Ecto neural progenitor cell (in vitro differentiated cells): ENCODE measurements at places on chromosomes 7 and 10.

- DNase-seq, result no peak
These were observed 77.5 kb upstream of the CACUL1 start for GRCh38 chr10:118832241-118832651.

DNA sequence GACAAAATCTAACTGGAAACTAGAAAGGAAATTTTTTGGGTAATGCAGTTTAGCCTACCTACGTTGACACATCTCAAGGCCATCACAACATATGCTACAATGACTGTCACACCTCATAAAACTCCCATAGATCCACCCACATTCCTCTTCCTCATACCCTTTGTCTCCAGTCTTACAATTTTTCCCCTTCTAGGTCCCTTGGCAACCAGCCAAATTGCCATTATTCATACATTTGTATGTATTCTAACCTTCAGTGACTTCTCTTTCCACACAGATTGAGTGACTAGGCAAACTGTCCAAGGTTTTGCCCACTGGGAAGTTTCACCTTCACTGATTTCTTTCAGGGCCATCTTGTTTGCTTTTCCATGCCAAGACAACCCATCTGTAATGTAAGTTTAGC lies 100.5 kb upstream of the TPK1 start:
- no peak for DNase-seq

GRCh38 chr7:116162992-116163391 lies 47.3 kb upstream of the TES start:
- DNase-seq, result no peak

GRCh38 chr10:132200344-132201110 lies 13.8 kb downstream of the DPYSL4 start:
- no peak for DNase-seq

- no peak for DNase-seq
These were observed 32.7 kb upstream of the PRSS1 start for GRCh38 chr7:142716596-142716995.

GRCh38 chr7:137626469-137627067 lies 220.2 kb downstream of the DGKI start:
- peak; percentile 75 for DNase-seq

DNA sequence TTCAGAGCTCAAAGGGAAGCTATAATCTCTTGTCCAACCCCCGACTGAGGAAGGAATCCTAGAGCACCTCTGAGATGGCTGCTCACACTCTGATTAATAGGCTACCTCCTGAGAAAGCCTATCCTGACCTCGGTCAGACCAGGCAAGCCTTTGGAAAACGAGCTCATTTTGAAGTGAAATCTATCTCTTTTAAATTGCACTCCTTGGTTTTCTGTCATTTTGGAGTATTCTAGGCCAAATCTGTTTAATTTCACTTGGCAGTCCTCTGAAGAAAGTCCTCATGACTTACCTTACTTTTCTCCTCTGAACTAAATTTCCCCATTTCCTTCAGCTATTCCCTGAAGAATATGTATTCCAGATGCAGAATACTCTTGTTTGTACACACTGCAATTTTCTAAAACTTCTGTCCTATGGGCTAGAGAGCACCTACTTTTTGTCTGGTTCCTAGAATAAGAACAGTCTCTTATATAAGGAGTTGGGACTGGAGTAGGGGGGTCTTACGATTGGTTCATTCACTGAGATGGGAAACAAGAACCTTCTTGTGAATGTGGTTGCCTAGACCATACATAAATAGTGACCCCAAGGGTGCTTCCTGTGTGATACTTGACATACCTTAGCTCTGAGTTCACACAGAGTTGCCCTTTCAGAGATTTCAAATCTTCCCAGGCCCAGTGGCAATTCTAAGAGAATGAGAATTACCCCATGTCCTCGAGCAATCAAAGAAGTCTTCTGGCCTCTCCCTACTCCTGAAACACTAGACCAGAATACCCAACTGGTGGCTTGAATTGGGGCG lies 31.9 kb upstream of the HPS1 start:
- DNase-seq, result no peak

DNA sequence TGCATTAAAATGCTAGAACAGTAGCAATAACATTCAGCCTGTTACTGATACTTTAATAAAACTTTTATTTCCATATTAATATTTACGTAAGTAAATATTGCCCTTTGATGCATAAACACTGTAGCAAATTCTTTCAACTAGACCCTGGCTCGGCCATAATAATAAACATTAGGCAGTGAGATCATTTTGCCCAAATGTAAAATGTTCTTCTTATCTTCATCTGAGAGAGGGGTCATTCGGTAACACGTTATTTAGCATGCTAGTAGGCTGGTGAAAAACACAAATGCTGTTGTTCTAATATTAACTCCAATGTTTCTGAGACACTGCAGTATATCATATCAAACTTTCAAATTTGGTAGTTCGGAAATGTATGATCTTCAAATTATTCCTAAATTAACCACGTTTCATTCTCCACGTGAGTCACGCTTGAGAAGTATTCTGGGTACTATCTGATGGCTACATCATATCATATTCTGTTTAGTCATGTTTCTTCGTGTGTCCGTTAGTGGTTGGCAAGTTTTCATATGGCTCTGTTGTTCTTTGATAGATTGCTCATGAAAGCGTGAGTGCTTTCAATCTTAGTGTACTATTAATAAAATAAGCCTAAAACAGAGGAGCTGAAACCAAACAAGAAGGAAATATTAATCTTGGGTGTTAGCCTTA lies 145.8 kb downstream of the NSUN6 start:
- DNase-seq, result no peak

DNA sequence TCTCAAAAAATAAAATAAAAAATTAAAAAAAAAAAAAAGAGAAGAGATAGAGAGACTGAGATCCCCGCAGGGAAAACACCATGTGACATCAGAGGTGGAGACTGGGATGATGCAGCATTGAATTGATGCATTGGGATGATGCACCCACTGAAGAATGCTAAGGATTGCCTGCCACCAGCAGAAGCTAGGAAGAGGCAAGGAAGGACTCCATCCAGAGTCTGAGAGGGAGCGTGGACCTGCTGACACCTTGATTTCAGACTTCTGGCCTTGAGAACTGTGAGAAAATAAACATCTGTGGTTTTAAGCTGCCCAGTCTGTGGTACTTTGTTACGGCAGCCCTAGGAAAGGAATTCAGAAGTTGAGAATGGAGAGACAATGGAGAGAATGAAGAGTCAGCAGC lies 89.8 kb upstream of the PRPS1L1 start:
- no peak for DNase-seq

DNA sequence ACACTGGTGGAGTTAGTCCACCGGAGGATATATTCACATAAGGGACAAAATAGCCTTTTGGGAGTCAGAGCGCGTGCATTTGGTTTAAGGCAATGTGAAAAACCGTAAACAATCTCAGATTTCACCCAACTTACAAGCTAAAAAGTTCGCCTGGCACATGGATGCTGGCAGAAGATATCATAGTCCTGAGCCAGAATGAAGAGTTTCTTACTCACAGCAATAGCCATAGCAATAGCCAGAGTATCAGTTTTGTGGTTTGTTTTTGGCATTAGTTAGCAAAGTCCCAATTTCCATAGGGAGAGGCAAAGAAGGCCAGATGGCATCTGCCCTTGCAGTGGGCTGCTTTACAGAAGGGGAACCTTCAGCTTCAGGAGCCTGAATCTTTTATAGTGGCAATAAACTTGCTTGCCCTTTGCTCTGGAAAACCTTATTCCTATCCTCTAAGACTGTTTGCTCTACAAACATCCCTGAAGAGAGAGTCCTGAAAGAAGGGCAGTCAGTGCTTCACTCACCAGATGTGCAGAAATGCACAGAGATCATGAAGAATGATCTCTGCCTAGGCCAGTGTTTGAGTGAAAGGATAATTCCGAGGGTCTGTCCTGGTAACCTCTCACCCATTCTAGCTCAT lies 28.7 kb upstream of the RSBN1L start:
- DNase-seq, result no peak

- no peak for DNase-seq
These were observed 97.2 kb upstream of the INSYN2A start for GRCh38 chr10:127293640-127294039.

- no peak for DNase-seq
These were observed 166.9 kb downstream of the PARD3 start for GRCh38 chr10:34647875-34648865.

DNA sequence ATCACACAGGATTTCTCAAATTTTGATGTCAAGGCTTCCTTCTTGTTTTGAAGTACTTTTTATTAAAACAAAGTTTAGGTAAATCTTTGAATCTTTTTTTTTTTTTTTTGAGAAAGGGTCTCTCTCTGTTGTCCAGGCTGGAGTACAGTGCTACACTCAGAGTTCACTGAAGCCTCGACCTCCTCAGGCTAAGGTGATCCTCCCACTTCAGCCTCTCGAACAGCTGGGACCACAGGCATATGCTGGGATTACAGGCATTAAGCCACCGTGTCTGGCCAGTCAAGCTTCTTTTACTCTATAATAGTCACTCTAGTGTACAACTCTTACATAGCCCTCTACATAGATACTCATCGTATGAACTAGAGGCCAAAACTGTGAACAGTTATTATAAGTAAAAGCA lies 3.4 kb downstream of the RUFY2 start:
- no peak for DNase-seq

DNA sequence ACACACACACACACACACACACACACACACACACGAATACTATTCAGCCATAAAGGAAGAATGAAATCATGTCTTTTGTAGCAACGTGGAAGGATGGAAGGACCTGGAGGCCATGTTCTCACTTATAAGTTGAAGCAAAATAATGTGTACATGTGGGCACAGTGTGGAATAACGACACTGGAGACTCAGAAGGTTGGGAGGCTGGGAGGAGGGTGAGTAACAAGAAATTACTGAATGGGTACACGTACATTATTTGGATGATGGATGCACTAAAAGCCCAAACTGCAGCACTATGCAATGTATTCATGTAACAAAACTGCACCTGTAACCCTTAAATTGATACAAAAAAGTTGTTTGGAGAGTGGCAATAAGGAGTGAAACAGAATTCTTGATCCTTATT lies 32.1 kb downstream of the KMT2C start:
- DNase-seq, result no peak

DNA sequence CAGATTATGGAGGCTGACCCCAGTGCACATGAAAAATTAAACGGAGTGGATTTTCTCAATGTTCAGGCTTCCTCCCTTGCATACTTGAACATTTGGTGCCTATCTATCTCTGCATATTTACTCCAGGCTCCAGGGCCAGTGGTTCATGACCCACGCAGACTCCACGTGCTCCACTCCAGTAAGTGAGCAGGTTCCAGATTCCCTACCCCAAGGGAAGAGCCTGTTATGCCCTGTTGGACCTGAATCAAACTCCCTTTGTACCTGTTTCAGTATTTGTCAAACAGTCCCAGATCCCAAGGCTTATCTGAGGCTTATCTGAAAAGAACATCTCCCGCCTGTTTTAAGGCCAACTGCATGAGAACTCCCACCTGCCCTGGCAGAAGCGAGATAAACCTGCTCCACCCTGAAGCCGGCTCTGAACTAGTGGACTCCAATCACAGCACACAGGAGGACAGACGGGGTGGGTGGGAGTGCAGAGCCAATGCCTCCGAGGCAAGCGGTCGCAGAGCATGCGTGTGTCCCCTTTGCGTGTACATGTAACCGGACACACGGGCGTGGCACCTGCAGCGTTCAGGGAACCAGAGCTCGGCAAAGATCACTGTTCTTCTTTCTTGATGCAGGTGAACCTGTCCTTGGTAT lies 2.3 kb upstream of the FUOM start:
- no peak for DNase-seq

DNA sequence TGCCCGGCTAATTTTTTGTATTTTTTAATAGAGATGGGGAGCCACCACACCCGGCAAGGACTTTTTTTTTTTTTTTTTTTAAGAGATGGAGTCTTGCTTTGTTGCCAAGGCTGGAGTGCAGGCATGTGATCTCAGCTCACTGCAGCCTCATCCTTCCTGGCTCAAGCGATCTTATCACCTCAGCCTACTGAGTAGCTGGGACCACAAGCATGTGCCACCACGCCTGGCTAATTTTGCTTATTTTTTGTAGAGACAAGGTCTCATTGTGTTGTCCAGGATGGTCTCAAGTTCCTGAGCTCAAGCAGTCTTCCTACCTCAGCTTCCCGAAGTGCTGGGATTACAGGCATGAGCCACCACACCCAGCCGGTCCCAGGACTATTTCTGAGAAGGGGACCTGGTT lies 9.3 kb upstream of the MCU start:
- no peak for DNase-seq

DNA sequence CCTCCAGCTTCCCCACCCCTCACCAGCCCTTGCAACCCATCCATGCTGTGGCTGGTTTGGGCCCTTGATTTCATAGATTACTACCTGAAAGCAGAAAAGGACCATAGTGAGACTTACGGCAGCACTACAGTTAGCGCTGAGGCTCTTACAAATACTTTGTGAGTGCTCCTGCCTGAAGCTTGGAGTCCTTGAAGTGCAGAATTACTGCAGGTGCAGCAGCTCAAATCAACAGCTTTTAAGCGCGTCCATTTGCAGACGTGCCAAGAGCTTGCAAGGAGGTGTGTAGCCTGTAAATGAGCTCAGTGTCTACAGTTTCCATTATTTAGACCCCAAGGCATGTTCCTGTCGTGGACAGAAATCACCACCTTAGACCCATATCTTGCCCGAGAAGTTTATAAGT lies 103.0 kb downstream of the CELF2 start:
- no peak for DNase-seq

- no peak for DNase-seq
These were observed 70.6 kb downstream of the STK17A start for GRCh38 chr7:43653466-43653865.

GRCh38 chr7:84202855-84203254 lies 8.3 kb upstream of the SEMA3A start:
- no peak for DNase-seq

DNA sequence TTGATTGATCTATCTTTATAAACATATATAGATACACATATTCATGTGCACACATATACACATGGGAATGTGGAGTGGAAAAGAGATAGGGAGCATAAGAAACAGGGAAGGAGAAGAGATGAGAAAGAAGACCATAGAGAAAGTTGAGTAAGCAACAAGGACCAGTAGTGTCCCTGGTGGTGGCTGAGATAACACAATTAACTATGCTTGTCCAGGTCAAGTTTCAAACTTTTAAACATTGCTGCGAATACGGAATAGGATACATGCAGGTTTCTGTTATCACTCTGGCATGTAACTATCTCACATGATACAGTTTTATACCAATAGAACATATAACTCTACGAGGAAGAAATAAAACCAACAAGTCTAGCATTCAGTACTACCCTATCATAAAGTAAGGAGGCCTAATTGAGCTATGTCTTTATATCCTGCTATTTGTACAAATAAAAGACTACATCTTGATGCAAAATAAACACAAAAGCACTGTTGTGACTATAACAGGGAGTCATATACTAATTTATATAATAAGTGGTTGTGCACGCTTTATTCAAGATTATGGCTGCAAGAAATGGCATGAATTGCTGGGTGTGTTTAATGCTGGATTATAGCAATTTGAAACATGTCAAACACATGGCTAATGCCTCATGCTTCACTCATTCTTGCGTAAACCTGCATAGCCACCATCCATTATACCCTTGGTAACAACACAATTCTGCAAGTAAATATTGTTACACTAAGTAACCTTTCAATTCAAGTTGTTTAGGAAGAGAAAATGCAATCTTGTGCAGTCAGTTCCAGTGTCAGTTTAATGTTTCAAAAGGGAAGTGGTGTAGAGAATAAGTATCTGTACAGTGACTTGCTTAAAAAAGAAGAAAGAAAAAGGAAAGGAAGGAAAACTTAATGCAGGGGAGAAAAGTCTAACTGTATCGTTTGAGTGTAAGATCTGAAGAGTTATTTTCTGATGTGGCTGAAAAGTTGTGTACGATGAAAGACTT lies 8.2 kb downstream of the FOXP2 start:
- no peak for DNase-seq

GRCh38 chr10:132963430-132963960 lies 21.1 kb upstream of the CFAP46 start:
- DNase-seq, result no peak

GRCh38 chr7:151481650-151482505 lies 37.8 kb downstream of the RHEB start:
- no peak for DNase-seq
